ENCODE measurements at places on chromosomes 16 and 17. TPM values are rescaled to one million over a fixed set of nuclear protein-coding genes. Genes with fewer than 3 reads are reported as not detected.

Gene TBC1D3I
- 0.36 TPM for total RNA-seq

Gene MMP2
- total RNA-seq: 2,259 TPM

Gene CCL14
- not detected for total RNA-seq

Gene SSTR5
- total RNA-seq: not detected

Gene P2RX1
- total RNA-seq: not detected

Gene CRHR1
- total RNA-seq: not detected

Gene SNX20
- not detected for total RNA-seq

DNA sequence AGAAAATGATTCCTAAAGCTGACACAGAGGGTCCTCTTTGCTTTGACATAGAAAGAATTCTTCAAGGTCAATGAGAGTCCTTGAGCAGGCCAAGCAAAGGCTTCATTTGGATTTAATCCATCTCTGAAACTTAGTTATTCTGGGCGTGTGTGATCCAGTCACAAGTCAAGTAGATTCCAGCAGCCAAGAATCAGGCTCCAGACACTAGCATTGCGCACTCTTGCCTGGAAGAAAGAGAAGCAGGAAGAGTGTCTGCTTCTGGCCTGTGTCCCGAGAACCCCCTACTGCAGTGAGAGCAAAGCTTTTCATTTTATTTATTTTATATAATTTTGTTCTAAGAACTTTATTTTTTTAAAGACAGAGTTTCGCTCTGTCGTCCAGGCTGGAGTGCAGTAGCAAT is 88.2 kb upstream of the CACNG5 start:
- DNase-seq: peak; percentile 48

DNA sequence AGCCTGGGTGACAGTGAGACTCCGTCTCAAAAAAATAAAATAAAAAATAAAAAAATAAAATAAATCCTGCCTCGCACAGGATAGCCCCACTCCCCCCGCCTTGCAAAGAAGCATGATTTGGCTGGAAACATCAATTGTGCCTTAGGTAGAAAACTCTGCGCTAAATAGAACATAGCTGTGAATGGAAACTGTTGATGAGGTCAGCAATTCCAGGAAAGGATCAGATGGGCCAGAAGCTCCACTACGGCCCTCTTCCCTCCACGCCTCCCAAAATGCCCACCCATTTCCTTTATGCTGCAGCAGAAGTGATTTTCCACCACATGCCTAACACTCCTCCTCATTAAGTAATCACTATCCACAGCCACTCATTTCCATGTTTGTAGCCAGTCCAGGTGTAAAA is 473.4 kb downstream of the XYLT1 start:
- no peak for DNase-seq

GRCh38 chr17:62819511-62820221 is 11.6 kb upstream of the MARCHF10 start:
- peak; percentile 91 for DNase-seq

DNA sequence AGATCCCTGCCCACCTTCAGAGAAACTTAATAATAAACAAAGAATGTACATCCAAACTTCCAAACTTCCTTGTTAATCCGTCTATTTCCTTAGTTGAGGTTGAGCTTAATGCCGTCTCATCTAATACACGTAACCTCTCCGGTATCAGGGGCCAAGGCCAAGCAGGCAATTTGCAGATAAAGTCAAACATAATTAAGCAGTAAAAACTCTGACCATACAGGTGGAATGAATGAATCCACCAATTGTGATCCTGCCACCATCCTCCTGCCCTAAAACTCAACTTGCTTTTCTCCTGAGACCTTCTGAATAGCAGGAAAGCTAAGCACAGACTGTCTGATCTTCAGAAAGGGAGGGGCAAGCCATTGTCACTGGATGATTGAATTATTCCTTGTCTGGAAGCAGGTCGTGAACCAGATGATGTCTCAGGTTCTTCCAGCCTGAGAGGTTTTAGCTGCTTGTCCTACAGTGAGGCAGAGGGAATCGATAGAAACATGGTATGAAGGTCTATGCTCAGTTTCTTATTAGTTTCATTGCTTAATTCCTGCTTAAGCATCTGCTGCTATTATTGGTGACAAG is 1111.8 kb upstream of the EEF2KMT start:
- peak; percentile 14 for DNase-seq

DNA sequence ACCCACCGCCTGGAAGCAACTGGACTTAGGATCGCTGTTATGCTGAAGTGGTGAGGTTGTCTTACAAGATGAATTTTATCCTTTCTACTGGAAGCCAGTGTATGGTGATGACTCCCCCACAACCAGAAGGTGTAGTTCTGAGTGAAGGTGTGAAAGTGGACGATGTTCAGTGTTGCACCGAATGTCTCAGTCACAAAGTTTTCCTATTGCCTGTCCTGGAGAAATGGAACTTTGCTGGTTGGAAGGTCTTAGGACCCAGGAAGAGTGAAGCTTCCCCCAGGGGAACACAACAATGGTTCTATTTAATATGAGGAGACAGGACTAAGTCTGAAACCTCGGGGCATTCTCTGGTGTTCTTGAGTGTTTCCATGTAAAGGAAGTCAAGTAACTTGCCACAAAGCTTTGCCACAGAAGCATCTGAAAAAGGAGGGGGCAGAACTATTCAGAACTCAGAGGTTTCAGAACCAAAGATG is 44.2 kb downstream of the USP22 start:
- no peak for DNase-seq

DNA sequence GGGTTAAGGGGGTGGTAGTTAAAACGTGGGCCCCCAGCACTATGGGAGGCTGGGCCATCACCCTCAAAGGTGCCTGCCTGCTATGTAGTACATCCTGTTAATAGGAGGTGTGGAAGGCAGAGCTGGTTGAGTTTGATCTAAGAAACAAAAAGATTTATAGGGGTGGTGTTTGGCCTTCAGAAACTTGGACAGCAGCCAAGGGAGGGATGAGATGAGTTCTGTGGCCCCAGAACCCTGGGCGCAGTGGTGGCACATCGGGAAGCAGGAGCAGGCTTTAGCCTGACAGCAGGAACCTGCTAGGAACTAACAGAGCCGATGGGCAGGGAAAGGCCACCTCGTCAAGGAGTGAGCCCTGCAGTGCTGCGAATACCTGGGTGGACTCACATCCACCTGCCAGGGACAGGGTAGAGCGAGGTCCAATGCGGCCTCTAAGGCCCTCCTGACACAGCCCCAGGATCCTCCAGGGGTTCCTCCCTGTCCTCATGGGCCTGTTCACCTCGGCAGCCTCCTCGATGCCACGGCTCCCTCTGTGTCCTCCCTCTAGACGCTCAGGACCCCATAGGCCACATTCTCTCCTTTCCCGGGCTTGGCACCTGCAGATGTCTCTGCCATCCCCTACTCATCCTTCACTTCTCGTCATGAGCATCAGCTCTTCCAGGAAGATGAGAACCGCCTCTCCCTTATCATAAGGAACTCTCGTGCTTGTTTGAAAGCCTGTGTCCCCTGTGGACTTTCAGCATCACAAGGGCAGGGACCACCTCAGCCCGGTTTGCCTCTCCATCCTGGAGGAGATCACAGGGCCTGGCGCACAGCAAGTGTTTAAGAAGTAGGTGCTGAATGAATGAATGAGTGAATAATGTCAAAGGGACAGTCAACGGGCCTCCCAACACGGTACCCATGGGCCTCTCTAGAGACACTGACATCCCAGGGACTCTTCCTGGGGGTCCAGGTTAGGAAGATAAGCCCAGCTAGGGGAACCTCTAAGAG is 103.5 kb upstream of the TNRC6C start:
- peak; percentile 66 for DNase-seq

- no peak for DNase-seq
Observed at GRCh38 chr16:73052576-73052975, 4.6 kb upstream of the ZFHX3 start.

DNA sequence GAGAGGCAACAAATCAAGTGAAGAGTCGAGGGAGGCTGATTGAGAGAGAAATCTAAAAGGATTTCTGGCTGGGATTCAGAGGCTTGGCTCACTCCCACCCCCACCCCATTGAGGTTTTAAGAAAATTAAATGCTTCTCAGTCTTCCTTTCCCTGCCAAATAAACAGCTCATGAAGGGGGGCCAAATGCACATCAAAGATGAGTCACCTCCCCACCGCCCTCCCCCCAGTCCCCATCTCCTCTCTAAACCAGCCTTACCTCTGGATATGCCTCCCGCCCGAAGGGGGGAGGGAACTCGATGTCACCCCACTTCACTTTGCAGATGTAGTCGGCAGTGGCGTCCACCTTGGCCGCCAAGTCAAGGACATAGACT is 11.6 kb downstream of the ACLY start:
- DNase-seq: peak; percentile 88

GRCh38 chr16:27754788-27755690 is 205.1 kb downstream of the KATNIP start:
- peak; percentile 54 for DNase-seq

DNA sequence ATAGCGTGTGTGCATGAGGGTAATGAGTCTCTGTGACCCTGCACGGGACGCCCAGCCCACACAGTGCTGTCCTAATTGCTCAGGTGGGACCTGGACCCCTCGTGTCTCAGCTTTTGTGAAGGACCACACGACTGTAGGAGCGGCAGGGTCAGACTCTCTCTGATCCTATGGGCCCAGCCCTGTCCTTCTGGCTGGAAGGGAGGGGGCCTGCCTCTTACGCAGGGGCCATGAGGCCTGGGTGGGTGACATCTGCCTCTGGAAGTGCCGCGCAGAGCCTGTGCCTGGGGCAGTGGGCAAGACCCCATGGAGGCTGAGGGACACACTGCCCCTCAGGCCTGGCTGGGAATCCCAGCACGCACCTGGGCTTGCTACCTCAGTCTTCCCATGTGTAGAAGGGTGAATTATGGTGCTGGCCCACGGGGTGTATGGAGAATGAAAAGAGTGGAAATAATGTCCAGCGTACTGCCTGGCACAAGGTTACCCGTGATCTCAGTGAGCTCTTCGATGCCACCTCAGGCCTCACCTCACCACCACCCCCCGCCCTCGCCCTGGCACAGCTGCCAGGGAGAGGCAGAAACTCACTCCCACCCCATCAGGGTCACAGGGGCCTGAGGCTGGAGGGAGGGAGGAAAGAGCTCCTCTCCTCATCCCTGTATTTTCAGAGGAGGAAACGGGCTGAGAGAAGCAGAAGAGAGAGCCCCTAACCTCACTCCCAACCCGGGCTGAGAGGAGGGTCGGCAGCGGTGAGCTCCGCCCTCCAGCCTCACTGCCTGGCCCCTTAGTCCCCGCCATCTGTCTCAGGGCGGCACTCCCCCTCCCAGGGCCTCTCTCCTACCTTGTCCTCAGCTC is 27.1 kb upstream of the DBNDD1 start:
- peak; percentile 78 for DNase-seq

GRCh38 chr16:86834451-86835035 is 256.2 kb downstream of the FOXL1 start:
- DNase-seq: no peak

DNA sequence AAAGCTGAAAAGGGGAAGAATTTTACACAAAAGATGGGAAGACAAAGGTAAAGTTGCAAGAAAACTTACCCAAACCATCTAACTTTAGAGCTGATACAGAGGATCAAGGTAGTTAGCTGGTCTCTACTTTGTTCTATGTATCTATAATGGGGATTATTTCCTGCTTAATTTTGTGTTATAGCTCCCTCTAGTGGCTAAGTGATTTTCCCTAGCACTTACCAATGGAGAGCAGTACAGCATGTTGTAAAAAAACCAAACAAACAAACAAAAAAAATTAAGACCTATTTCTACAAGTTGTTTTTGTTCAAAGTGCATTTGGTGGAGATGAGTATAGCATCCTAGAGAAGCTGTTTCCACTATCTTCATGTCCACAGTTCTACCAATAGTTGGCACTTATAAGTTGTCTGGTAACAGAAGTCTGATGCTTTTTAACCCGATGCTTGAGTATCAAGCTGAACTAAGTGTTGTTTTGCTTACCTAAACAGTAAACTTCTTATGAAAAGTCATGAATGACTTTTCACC is 7.5 kb downstream of the SRSF1 start:
- no peak for DNase-seq

DNA sequence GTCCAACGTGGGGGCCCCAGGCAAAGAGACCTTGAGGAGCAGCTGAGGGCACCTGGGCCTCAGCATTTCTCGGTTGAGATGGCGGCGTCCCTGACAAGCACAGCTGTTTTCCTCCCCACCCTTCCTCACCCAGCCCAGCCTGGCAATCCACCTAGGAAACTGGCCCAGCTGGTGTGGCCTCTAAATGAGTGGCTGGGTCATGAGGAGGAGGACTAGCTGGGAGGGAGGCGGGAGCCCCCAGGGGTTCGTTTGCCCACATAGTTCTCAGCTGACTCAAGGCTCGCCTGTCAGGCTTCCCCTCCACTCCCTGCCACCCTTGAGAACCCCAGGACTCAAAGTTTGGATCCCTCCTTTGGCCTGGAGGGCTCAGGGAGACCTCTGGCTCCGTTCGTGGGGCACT is 5.9 kb downstream of the RNF222 start:
- DNase-seq: peak; percentile 93

DNA sequence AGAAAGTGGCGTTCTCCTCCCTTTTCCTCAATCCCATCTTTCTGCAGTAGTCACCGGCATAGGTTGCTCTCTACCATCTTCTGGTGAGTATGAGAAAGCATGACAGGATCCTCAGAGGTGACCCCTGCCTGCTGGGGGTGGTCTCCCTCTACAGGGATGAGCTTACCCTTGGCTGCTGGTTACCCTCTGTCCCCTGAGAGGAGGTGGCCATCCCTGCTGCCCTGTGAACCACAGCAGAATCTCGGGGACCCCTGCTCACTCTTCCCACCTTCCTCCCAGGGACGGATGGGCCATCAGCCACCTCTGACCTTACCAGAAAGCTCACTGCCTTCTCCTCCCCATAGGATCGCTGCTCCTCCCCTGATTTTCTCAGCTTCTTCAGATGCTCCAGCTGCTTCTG is 7.8 kb downstream of the MEFV start:
- no peak for DNase-seq

DNA sequence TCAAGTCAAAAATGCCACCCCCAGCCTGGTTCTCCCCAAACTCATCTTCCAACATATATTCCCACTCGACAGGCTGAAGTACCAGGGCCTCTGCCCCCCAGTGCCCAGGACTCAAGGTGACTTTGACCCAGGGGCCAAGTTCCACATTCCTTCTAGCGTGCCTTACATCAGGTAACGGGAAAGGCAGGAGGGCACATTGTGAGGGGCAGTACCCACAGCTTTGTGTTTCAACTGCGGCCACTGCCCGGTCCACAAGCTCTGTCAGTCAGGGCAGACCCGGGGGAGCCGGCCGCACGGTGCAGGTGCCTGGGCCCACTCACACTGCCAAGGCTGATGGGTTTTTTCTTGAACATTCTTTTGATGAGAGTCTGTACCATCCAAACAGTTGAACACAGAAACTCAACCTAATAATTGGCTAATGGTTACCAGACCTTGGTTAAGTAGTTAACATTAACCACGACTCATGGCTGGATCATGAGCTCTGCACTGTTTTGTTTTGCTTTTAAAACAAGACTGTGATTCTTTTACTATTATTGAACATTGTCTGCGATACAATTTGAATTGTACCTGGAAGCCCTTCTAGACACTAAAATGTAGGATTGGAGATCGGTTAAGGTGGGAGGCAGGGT is 17.6 kb downstream of the ACE start:
- peak; percentile 60 for DNase-seq

- DNase-seq: no peak
Observed at GRCh38 chr16:73255031-73255430, 207.1 kb upstream of the ZFHX3 start.
